GM03348 (cell line): ENCODE measurements at places on chromosomes 13 and 19.
A peak's percentile ranks its signal among the peaks of the same experiment; 100 is the strongest.

DNA sequence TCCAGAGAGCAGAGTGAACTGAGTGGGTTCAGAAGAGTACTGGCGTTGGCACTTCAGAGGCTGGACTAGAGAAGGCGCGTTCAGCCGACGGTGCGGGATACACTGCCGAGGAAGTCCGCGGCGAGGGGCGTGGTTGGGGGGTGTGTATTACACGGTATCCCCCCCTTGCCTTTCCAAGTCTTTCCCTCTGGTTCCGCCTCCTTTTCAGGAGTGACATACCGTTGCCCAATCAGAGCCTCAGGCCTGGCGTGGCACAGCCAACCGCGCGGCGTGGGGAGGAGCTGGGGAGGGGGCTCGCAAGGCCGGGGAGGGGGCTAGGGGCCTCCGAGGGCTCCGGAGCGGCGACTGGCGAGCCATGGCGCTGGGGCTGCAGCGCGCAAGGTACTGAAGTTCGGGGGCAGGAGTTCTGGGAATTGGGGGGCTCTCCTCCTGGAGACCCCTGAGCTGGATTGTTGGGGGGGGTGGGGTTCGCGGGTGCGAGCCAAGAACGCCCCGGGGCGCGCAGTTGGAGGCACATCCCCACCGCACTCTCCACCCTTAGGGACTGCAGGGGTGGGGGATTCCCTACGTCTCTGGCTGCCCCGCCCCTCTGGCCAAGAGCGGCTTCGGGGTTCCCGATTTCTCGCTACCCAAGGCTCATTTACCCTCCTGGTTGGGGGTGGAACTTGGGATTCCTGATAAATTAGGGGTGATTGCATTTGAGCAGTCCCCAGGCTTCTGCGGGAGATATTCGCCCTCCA is at the start of gene HIF3A:
Gene HIF3A (plus strand): TSS at position 321 of the 740 bp plus-strand sequence. CDS start 35 bp downstream, at position 356.
- DNase-seq, result peak; percentile 35

DNA sequence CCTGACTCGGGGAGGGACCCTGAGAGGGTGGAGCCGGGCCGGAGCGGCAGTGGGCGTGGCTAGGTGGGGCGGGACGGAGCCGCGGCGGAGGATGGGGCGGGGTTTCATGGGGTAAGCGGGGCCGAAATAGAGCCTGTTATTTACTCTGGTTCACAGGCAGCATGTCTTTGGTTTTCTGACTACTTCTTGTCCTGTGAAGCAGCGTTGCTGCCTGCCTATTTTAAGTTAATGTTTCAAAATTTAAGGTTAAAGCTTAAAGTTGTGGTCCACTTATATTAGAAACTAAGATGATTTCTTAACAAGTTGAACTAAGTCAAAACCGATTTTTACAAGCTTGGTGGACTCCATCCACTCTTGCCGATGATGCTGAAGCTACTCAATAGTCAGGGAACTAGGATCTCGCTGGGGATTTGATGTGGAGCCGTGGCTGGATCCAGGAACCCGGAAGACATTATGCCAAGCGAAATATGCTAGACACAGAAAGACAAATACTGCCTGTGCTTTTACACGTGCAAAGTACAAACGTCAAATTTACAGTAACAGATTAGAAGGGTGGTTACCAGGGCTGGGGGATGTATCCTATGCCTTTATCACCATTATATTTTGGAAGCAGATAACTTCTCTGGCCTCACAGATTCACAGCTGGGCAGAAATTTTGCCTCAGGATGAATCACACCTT is 433 bp upstream of the ZNF616 start:
- DNase-seq, result peak; percentile 100

GRCh38 chr13:107590556-107590955 is 624.8 kb downstream of the LIG4 start:
- no peak for DNase-seq

- DNase-seq, result peak; percentile 86
These were observed 29.8 kb downstream of the ARHGAP35 start for GRCh38 chr19:46890423-46891170.

- peak; percentile 98 for DNase-seq
These were observed 107.0 kb downstream of the RXFP2 start for GRCh38 chr13:31846182-31846938.

- peak; percentile 50 for DNase-seq
These were observed 1.2 kb upstream of the ZNF574 start for GRCh38 chr19:42074513-42075363.

DNA sequence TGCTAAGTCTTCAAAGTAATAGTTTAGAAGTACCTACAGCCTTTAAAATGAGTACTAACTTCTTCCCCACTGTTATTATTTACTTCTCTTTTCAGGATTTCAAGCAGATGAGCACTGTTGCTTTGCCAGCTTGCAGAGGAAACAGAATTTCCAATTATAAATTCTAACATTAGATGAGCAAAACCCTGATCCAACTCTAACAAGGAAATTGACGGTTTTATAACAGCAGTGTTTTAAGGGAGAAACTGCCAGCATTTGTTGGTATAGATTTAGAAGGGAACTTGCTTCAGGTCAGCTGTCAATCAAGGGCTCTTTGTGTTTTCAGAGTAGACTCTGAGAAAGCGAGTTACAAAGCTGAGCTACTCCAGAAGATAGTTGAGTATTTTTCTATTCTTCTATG is 120.5 kb downstream of the RAP2A start:
- DNase-seq, result no peak

DNA sequence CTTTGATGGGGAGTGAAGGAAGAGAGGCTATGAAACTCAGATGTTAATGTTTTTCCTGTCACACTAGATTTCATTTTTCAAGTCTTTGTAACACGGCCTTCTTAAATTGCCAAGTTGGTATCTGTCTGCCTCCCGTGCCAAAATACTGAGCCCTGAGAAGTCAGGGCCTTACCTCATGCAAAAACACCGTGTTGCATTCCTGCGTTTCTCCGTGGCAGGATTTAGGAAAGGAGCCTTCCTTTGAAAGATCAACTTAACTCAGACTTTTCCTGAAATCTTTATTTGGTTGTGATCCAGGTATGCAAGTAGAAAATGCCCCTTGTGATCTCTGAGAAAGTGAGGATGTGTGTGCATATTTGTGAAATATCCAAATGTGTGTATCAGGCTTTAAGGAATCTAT is 1291.0 kb upstream of the SLC10A2 start:
- DNase-seq, result no peak

GRCh38 chr13:51935326-51936171 is 73.8 kb downstream of the CCDC70 start:
- peak; percentile 31 for DNase-seq

GRCh38 chr13:50887151-50887550 is 22.4 kb upstream of the RNASEH2B start:
- DNase-seq, result no peak

GRCh38 chr19:47032171-47032811 is 12.7 kb downstream of the NPAS1 start:
- peak; percentile 63 for DNase-seq

GRCh38 chr19:39942366-39942730 is 7.9 kb upstream of the FCGBP start:
- DNase-seq, result no peak

- no peak for DNase-seq
These were observed 91.7 kb downstream of the ATP8A2 start for GRCh38 chr13:25463496-25463895.

- DNase-seq, result no peak
These were observed 4.1 kb downstream of the RASA3 start for GRCh38 chr13:114128348-114128623.

GRCh38 chr13:27263438-27263837 is 7.2 kb upstream of the RASL11A start:
- no peak for DNase-seq

- peak; percentile 85 for DNase-seq
These were observed 190.9 kb downstream of the COL4A1 start for GRCh38 chr13:110116072-110116487.

GRCh38 chr19:15332311-15332996 is at the start of gene BRD4:
Gene BRD4 (minus strand): TSS chr19:15332539. CDS start chr19:15273099, 59,440 bp downstream.
- peak; percentile 96 for DNase-seq

GRCh38 chr19:40831502-40832430 is 18.5 kb downstream of the CYP2A6 start:
- peak; percentile 88 for DNase-seq

DNA sequence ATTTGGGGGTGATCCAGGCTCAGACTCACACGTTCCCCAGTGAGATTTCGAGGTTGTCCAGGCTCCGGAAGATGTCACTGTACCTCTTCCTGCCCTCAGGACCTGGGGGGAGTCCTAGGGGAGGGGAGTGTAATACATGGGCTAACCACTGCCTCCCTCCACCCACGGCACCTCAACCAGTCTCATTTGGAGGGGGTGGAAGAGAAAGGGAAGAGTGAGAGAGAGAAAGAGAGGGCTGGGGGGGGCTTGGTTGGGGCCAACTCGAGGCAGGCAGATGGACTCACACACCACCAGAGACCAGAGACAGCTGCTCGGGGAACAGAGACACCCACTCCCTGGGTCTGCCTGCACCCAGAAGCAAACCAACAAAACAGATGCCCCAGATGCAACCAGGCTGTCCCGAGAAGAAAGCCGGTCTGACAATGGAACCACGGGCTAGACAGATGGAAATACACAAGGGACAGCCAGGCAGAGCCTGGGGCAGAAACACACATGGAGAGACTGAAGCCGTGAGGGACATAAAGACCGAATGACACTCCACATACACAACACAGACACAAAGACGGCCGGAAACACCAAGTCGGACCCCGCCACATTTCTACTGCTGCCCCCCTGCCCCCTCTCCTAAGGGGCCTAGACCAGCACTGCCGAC is 825 bp downstream of the GMIP start:
- peak; percentile 53 for DNase-seq
